ENCODE measurements at places on chromosomes 3 and 15. TPM values are rescaled to one million over a fixed set of nuclear protein-coding genes. Genes with fewer than 3 reads are reported as not detected.

DNA sequence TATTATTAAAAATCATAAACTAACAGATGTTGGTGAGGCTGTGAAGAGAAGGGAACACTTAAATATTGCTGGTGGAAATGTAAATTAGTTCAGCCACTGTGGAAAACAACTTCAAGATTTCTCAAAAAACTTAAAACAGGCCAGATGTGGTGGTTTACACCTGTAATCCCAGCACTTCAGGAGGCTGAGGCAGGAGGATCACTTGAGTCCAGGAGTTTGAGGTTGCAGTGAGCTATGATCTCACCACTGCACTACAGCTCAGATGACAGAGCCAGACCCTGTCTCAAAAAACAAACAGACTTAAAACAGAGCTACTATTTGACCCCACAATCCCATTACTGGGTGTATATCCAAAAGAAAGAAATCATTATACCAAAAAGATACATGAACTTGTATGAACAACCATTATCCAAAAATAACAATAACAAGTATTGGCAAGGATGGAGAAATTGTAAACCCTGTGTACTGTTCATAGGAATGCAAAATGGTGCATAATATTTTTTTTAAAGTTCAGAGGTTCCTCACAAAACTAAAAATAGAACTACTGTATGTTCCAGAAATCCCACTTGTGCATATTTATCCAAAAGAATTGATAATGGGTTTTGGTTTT is 25.5 kb downstream of the ZNF148 start:
- H3K4me1 ChIP-seq = peaks cover 15% of the 10 kb centered on the region
- DNase-seq = no peak
- H3K27ac ChIP-seq = no peak overlapping the region

GRCh38 chr3:143832433-143832832 is 15.8 kb downstream of the SLC9A9 start:
- no peak overlapping the region for H3K4me3 ChIP-seq
- no peaks in the 10 kb centered on the region for H3K27me3 ChIP-seq
- no peaks in the 10 kb centered on the region for H3K36me3 ChIP-seq
- peaks cover 3% of the 10 kb centered on the region for H3K4me1 ChIP-seq
- no peak for DNase-seq
- no peak overlapping the region for H3K27ac ChIP-seq

DNA sequence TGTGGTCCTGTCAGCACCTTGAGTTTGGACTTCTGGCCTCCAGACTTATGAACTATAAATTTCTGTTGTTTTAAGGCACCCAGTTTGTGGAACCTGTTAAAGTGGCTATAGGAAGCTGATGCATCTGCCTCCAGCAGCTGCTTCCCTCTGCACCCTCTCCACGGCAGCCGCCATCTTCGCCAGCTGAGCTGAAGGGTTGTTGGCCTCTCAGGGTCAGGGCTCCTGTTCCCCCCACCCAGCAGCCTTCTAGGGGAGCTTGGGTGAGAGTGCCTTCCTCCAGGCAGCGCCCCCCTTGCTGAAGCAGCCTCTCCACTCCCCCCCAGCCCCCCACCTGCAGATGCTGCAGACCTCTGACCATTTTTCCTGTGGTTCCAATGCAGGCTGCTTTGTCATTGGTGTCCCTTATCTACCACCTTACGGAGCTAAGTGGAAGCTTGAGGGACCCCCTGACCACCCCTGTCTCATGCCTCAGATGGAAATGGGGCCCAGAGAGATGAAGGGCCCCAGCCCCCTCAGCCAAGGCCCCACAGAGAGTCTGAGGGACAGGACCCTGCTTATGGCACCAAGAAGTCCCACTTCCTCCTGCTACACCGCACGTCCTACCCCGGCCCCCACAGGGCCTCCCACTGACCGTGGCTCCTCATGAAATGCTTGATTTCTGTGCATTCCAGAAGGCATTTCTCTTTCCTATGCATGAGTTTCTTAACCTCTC is 61.4 kb upstream of the TLE3 start:
- no peaks in the 10 kb centered on the region for H3K36me3 ChIP-seq
- no peak overlapping the region for H3K27ac ChIP-seq
- no peaks in the 10 kb centered on the region for H3K27me3 ChIP-seq

Gene FGD5
- not detected for total RNA-seq

DNA sequence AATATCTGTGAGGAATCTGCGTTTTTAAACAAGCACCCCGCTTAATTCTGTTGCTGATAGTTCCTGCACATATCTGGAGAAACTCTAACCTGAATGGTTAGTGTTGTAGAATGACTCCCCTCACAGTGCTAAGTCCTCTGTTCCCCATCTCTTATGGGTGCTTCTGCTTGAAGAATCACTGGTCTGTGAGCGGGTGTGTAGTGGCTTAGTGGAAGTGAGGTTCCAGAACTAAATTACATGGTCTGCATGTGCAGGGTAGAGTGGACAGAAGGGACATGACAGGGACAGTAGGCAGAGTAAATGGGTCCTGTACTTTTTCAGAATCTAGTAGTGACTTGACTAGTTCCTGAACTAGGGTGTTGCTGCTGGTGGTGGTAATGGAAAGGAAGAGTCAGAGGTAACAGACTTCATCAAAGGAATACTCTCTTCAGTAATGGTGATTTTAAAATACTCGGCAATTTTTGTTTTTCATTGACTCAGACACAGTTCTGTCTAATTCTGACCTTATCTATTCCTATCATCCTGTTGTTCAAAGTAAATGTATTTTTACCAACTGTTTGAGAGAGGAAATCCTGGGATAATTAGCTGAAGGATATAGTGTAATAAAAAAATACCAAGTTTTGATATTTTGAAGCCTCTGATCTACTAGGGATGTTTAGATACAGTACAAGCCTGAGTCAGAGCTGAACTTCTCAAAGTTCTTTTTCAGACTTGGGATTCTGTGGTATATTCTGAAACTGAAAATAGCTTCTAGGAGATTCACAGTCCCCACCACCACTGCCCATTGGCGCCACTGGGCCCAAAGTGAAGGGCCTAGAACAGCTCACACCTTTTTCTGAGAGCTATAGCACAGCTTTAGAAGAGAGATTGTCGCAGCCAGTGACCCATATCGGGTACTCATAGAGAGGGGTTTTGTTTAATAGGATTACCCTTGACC is 55.5 kb downstream of the FNDC3B start:
- no peak for DNase-seq
- peaks cover 25% of the 10 kb centered on the region for H3K4me1 ChIP-seq
- H3K27me3 ChIP-seq = no peaks in the 10 kb centered on the region
- H3K27ac ChIP-seq = no peak overlapping the region
- no peaks in the 10 kb centered on the region for H3K36me3 ChIP-seq
- H3K4me3 ChIP-seq = no peak overlapping the region

- DNase-seq = no peak
- no peak overlapping the region for H3K27ac ChIP-seq
- H3K4me3 ChIP-seq = no peak overlapping the region
- no peaks in the 10 kb centered on the region for H3K36me3 ChIP-seq
- no peaks in the 10 kb centered on the region for H3K27me3 ChIP-seq
These were observed 48.6 kb downstream of the RARB start for GRCh38 chr3:25476639-25477038.

Gene U2SURP
- 148 TPM for total RNA-seq

Gene CTXND1
- not detected for total RNA-seq

Gene LSAMP
- not detected for total RNA-seq

DNA sequence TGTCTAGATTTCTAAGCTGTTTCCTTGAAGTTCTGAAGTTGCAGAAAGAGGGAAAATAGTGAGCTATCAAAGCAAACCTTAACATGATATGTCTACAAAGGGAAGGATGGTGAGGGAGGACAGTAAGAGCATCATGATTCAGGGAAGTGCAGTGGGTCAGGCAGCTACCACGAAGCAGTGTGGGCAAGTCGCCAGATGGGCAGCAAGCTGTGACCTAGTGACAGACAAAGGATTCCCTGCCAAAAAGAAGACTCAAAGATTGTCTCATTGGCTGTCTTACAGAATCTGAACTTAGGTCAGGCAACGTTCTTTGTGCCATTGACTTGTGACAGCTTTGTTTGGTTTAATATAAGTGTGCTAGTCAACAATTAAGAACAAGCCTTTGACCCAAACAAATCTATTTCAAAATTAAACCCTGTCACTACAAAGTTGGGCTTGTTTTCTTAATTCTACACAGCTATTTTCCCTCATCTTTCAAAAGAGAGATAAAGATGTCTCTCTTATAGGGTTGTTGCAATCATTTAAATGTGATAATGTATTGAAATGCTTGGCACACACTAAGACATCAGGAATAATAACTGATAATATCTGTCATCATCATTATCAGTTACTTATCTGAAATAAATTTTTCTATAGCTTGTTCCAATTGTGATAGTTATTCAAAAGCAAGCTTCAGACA is 153.3 kb downstream of the ECT2 start:
- H3K4me3 ChIP-seq = no peak overlapping the region
- H3K27me3 ChIP-seq = no peaks in the 10 kb centered on the region
- H3K4me1 ChIP-seq = no peaks in the 10 kb centered on the region
- no peak overlapping the region for H3K27ac ChIP-seq
- H3K36me3 ChIP-seq = no peaks in the 10 kb centered on the region
- DNase-seq = no peak

GRCh38 chr3:14706096-14706495 is 31.2 kb downstream of the C3orf20 start:
- H3K27me3 ChIP-seq = no peaks in the 10 kb centered on the region
- no peaks in the 10 kb centered on the region for H3K4me1 ChIP-seq
- DNase-seq = no peak
- no peak overlapping the region for H3K27ac ChIP-seq

DNA sequence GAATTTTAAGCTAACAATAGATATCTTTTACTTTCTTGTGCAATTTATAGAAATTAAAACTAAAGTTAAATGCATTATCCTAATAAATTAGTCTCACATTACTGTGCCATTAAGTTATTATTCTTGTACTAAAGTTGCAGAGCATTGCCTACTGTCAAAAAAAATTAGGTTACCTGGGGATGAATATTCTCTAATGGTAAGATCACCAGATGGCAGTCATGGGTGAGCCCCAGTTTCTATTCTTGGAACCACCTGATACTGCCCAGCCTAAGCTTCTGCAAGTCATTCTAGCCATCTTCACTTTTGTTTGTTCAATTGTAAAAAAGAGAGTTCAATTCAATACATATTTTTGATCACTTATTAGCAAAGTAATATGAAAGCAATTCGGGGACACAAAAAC is 213.2 kb downstream of the CADM2 start:
- no peaks in the 10 kb centered on the region for H3K36me3 ChIP-seq
- no peak for DNase-seq
- H3K27me3 ChIP-seq = no peaks in the 10 kb centered on the region
- no peak overlapping the region for H3K4me3 ChIP-seq
- H3K27ac ChIP-seq = no peak overlapping the region
- no peaks in the 10 kb centered on the region for H3K4me1 ChIP-seq

- H3K4me3 ChIP-seq = no peak overlapping the region
- H3K4me1 ChIP-seq = no peaks in the 10 kb centered on the region
These were observed 58.4 kb downstream of the RBM6 start for GRCh38 chr3:49998326-49998725.

- H3K27me3 ChIP-seq = no peaks in the 10 kb centered on the region
- H3K4me1 ChIP-seq = no peaks in the 10 kb centered on the region
- H3K4me3 ChIP-seq = no peak overlapping the region
- DNase-seq = no peak
- no peaks in the 10 kb centered on the region for H3K36me3 ChIP-seq
These were observed 49.2 kb upstream of the MAP3K13 start for GRCh38 chr3:185313693-185314246.

DNA sequence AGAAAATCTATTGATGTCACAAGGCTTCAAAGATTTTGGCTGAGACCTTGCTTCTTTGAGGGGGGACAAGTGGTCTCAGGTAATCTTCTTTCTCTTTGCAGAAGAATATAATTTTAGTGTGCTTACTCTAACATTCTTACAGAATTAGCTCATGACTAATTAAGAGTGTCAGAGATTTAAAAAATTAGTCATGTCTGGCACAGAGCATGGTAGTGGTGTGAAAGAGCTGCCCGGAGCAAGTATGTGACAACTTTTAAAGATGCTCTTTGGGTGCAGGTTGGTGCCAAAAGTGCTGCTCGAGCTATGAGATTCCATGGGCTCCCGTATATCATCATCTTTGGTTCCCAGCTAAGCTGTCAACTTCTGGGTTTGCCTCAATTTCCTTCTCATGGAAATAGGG is 31.1 kb downstream of the CYP19A1 start:
- DNase-seq = no peak
- no peak overlapping the region for H3K4me3 ChIP-seq
- H3K27me3 ChIP-seq = no peaks in the 10 kb centered on the region
- H3K4me1 ChIP-seq = no peaks in the 10 kb centered on the region

DNA sequence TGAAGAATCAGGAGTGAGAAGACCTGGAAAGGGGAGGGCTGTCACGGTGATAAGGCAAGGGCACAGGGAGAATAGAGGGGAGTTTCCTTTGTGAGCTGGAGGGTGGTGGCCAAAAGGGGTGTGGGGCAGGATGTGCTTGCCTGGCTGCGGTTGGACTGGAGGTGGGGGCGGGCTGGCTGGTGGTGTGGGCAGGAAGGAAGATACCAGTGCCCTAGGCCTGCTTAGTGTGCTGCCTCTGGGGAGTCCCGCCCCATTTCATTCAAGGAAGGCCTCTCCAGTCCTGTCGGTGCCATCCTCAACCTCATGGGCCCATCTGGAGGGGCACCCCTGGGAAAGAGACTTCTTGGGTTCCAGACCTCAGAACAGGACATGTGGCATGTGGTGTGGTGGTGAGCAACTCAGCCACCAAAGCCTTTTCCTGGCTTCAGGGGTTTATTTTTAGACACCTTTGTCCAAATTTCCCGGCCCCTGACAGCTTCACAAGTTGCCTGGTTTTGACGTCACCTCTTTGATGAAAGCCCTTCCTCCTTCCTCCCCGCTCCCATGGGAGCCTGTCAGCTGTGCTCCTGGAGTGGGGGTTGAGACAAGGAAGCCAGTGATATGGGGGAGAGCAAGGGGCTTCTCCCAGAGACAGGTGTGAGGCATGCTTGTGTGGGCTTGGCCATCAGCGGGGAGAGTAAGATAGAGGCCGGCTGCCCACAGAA is 15.6 kb downstream of the TEX264 start:
- peak overlapping the region; percentile 65 for H3K27ac ChIP-seq
- DNase-seq = peak; percentile 81
- H3K36me3 ChIP-seq = peaks cover 28% of the 10 kb centered on the region
- no peaks in the 10 kb centered on the region for H3K27me3 ChIP-seq

GRCh38 chr3:171906951-171907676 is 64.0 kb downstream of the TMEM212 start:
- DNase-seq = no peak
- H3K27ac ChIP-seq = no peak overlapping the region
- H3K36me3 ChIP-seq = no peaks in the 10 kb centered on the region
- H3K4me1 ChIP-seq = no peaks in the 10 kb centered on the region
- no peak overlapping the region for H3K4me3 ChIP-seq

Gene PRKAR2A
- 61.5 TPM for total RNA-seq

DNA sequence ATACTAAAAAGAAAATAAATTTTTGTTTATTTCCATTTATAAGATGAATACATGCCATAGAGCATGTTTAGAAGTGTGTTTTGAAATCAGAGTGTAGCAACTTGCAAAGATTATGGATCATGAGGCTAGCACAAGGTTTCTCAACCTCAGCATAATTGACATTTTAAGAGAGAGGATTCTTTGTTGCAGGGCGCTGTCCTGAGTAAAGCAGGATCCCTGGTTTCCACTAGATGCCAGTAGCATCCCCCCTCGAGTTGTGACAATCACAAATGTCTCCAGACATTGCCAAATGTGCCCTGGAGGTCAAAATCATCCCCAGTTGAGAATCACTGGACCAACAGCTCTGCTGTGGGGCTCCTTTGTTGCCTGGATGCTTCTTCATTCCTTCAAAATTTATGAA is 128.5 kb upstream of the RBMS3 start:
- H3K27me3 ChIP-seq = no peaks in the 10 kb centered on the region
- no peak for DNase-seq
- H3K36me3 ChIP-seq = no peaks in the 10 kb centered on the region

Gene MAP1A
- 0.75 TPM for total RNA-seq

GRCh38 chr3:166114448-166114847 is 277.2 kb upstream of the BCHE start:
- DNase-seq = no peak
- no peak overlapping the region for H3K27ac ChIP-seq
- no peaks in the 10 kb centered on the region for H3K27me3 ChIP-seq
- no peaks in the 10 kb centered on the region for H3K36me3 ChIP-seq
